CD4-positive, alpha-beta memory T cell (primary cell): ENCODE measurements at places on chromosomes 1 and 21.

- DNase-seq, result no peak
Observed at GRCh38 chr1:102853136-102853535, 255.2 kb downstream of the COL11A1 start.

GRCh38 chr1:96808191-96808590 lies 86.6 kb downstream of the PTBP2 start:
- no peak for DNase-seq

DNA sequence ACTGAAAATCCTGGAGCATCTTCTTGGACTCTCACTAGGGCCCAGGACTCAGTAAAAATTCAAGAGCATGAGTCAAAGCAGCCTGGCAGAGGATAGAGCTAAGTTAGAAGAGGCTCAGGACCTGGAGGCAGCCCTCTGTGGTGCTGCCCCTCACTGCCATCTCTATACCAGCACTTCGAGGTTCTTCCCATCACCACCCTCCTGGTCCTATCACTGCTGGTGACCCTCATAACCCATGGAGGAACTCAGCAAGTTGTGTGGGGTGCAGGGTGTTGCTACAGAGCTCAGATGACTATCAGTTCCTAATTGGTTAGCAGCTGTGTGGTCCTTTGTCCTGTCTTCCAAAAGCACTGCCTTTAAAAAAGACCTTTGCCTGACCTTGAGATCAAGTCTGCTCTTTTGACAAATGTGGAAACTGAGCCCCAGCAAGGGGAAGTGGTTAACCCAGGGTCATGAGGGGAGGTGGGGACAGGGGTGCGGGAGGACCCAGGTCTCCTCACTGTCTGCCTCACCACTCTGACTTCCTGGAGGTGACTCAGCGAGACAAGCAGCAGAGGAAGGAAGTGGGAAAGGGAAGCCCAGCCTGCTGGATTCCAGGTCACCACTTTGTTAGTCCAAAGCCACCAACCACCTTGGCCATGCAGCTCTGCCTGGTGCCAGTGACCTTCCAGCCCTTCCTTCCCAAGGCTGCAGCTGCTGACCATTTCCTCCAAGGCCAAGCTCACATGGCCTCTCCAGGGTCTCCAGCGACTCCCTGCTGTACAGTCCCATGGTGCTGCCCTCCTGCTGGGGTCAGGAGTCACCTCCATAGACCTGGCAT lies 199.4 kb upstream of the EDN2 start:
- DNase-seq, result no peak

DNA sequence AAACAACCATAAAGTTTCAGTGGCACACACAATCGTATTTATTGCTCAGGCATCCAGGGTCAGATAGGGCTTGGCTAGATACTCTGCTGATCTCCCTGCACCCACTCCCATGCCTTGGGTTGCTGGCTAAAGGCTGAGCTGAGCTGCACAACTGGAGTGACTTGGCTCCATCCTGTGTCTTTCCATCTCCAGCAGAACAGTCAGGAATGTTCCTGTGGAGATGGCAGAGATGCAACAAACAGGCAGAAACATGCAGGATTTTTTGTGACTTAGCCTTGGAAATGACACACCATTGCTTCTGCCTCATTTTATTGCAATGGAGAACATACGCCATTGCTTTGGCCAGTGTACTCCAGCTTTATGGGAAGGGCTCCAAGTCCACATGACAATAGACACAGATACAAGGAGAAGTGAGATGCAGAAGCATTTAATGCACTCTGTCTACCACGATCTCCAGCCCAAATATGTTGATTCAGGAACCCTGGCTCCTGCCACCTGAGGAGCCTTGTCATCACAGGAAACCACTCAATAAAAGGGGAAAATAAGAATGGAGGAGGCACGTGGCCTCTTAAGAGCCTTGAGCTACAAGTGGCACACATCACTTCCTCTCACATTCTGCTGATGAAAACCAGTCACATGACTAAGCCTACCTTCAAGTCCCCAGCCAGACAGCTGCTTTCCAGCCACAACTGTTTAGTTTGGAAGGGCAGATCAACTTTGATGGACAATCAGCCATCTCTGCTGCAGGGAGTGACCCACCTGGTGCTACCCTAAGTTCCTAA lies 10.1 kb upstream of the GUCA2B start:
- no peak for DNase-seq

DNA sequence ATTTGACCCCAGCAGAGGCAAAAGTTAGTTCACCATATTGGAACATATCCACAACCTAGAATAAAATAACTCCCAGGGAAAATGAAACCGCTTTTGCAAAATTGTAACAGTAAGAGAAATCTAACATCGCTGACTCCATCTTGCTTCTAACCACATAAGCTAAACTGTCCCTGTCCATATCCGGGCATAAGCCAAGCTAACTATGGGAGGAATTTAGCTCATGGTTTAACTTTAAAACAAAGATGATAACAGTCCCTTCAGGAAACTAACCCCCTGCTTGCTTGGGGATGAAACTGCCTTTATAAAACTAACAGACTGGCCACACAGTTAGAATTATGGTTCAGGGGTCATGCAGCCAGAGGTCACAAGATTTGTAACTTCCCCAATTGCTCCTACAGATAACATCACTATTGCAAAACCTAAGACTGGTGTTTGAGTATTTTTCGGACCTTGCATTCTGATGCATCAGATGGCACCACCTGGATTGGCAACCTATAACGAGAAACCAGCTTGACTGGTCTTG lies 46.3 kb downstream of the TESK2 start:
- no peak for DNase-seq

- DNase-seq, result no peak
Observed at GRCh38 chr1:160066829-160067745, 2.9 kb downstream of the KCNJ10 start.

GRCh38 chr1:217230412-217230811 lies 400.5 kb downstream of the GPATCH2 start:
- no peak for DNase-seq

GRCh38 chr1:147794570-147794969 lies 34.2 kb upstream of the GJA5 start:
- no peak for DNase-seq

DNA sequence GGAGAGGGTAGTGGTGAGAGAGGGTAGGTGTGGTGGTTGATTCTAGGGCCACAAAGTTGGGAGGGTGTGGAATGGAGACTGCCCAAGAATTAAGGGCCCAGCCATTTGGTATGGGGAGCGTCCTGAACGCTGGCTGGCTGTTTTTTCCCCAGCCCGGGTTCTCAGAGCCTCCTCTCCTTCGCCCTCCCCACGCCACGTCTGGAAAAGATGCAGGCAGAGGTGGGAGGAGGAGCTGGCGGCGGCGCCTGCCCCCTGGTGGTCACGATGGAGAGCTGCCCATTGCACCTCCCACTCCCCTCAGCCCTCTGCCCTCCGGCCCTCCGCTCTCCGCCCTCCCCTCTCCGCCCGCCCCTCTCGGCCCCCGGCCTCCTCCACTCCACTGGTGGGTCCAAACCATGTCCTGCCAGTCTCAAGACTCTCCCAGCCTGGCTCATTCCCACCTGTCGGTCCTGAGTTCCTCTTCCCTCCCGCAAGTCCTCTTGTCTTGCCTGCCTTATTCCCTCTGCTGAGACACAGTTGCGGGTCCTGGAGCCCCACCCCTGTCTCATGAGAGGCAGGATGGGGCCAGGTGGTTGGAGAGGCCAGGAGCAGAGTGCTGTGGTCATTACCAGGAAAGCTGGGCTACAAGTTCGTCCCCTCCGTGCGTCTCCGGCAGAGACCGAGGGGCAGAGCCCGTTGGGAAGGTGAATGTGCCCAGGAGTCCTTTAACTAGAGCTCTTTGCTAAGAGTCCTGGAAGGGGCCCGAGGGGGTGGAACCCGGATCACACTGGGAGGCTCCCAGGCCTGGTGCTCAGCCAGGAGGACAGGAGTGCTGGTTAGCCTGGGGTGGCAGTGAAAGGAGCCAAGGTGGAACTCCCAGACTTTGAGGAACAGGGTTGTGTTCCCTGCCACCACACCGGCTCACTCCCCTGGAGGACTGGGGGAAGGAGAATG lies 22.6 kb downstream of the ETNK2 start:
- peak; percentile 55 for DNase-seq

DNA sequence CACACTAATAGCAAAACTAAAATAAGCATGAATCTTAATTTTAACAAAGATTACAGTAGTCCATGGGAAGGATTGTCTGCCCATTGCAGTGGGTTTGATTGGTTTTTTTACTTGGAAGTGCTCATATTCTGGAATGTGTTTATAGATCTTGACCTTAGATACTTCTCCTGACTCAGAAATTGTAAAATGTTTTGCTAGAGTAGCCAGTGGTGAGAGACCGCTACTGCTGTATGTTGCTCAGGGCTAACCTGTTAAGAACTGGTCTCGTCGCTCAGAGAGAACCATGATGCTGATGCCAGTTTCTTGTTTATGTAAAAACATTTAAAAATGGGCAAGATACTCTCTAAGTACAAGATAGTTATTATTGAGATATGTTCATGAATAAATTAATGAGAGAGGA lies 99.9 kb downstream of the ROR1 start:
- no peak for DNase-seq

DNA sequence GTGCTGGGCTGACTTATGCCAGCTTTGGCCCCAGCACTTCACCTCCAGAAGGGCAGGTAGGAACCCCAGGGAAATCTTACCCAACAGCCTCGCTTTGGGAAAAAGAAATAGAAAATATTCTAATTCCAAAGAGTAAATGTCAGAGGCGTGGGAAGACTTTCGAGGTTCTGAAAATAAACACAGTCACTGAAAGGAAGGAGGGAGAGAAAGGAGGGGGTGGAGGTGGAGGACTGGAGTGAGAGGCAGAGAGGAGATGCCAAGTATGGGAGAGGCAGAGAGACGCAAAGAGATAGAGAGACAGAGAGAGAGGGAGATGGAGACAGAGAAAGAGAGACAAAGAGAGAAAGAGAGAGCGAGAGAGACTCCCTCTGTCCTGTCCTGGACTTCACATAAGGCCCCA lies 395.0 kb downstream of the PTPRU start:
- DNase-seq, result no peak

DNA sequence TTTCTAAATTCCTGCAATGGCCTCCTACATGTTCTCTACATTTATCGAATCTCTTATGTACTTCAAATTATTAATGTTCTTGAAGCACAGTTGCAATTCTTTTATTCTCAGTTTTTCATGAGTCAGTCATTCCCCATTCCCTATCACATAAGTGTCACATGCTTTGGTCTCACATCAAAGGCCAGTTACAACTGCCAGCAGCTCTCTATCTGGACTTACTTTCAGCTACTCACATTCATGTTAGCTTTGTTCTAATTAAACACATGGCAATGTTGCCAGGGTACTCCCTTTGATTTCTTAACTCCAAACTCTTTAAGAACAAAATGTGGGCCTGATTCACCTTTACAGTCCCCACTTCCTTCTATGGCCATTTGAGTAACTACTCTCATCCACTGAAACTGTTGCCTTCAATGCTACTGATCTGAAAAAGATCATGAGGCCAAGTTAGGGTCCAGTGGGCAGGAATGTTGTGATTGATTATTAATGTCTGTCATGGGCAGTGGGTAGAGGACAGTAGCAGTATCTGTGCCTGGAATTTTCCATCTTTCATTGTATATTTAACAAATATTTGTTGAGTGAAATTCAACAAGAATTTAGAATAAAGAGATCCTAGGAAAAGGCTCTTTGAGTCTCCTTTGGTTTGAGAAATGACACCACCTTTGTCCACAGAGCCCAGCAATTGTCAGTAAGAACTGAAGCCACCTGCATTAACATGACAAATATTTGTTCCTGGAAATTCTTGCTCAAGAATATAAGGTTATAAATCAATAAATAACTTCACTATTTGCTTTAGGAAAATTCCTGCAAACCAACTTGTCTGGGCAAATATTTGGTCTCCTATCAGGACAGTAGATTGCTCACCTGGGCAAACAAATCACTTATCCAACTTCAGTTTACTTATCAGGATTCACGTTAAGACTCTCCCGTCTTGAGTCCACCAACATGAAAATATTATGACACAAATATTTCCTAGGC lies 153.6 kb upstream of the SAMSN1 start:
- DNase-seq, result no peak

- no peak for DNase-seq
Observed at GRCh38 chr21:38511662-38512243, 13.5 kb upstream of the ERG start.

- no peak for DNase-seq
Observed at GRCh38 chr1:200980452-200980772, 43.1 kb downstream of the KIF21B start.

DNA sequence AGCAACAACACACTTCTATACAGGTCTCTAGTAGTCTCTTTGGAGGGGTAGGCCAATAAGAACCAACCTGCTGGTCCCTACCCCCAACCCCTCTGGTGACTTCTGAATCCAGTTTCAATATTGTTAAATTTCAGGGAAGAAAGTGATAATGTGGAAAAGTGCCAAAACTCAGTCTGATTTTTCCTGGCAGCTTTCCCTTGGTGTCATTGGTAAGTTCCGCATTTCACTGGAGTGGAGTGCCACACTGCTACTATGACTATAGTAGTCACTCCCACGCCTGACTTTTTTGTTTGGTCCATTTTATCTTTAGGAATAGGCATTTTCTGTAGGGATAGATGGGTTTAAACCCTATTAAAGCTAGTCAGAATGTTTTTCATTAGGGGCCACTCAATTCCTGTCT lies 5.7 kb upstream of the ARID1A start:
- no peak for DNase-seq

DNA sequence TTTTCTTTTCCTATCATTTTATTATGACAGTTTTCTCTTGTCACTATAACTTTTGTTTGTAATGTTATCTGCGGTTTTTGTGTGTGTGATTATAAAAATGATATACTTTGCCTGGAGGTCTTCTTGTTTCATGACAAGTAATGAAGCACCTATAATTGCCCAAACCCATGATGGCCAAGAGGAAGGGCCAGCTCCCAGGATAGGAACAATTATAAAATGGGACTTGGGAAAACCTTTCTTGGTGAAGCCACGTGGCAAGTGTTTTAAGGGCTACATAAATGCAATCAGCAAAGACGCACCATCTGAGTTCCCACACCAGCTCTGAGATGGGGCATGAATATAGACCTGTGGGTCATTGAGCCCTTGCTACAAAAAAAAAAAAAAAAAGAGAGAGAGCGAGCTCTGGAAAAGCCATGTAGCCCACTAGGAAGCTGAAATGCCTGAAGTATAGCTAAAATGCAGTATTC lies 462.6 kb upstream of the RUNX1 start:
- no peak for DNase-seq

- DNase-seq, result no peak
Observed at GRCh38 chr21:42764443-42764760, 111.0 kb downstream of the PDE9A start.
